ENCODE measurements at places on chromosomes 5 and 9.
A peak's percentile ranks its signal among the peaks of the same experiment; 100 is the strongest.

DNA sequence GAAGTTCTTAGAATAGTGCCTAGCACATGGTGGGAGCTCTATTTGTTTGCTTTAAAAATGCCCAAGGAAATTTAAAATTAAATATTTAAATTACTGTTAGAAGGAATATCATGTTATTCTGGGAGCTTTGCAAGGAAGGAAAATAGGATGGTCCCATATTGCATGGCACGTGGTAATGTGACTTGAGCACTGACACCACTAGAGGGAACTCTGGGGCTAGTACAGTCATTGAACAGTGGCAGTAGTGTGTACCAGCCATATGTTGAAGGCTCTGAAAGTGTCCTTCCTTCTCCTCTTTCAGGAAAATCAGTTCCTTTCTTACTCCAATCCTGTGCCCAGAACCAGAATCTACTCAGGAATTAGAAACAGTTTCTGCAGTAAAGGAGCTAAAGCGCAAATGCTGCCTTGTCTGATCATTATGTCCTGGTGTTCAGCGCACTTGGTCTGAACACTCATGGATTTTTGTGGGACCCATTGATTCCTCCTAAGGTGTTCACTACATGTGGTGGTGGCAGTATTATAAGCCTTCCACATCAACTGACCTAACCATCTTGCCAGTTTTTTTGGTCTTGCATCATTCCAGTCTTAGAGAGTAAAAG, 54.1 kb downstream of the GDA start:
- DNase-seq, result peak; percentile 23

GRCh38 chr5:129902816-129903215, 1.4 kb upstream of the CHSY3 start:
- DNase-seq, result no peak

GRCh38 chr9:72857624-72857996, 95.2 kb downstream of the ALDH1A1 start:
- DNase-seq, result no peak

DNA sequence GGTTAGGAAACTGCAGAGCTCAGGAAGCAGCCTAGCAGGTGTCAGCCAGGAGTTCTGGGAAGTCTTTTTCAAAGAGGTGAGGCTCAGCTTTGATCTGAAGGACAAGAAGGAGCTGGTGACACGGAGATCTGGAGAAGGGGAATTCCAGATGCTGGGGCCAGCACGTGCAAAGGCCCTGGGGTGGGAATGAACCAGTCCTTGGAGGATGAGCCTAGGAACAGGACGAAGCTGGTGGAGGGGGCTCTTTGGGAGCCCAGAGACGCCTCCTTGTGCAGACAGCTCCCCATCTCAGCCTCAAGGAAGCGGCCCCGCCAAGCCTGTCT, 15.2 kb upstream of the RNU6ATAC start:
- DNase-seq, result no peak

DNA sequence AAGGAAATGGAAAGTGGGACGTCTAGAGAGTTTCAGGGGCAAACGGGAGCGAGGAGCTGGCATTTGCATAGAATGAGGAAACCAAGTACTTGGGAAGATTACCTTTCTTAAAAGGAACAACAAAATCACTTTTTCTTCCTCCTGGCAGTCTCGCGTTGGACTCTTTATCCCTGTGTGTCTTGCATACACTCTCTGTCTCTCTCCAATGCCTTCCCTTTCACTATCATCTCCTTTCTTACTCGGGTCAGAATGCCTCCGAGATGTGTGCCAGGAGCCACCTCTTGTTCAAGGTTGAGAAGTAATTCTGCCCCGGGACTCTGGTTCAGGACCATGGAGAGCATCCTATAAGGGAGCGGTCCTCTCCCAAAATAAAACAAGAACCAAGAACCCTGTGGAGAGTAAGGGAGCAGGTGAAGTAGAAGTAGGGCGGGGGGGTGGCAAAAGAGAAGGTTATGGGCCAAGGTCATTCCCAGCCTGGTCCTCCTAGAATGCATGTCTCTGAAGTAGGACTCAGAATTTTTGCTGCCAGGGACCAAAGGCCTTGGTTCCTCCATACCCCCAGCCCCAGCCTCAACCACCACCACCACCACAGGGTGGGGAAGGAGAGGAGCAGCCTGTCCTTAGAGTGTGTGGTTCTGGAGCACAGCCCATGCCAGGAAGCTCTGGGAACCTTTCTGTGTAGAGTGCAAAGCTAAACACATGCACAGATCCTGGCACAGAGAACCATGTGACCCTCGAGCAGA, 72.1 kb upstream of the ARAP3 start:
- DNase-seq, result peak; percentile 19

- DNase-seq, result peak; percentile 29
Measured at GRCh38 chr5:173581408-173582215, 34.8 kb downstream of the BOD1 start.

Measured in AG10803 (cell line).